ENCODE measurements at places on chromosomes 7 and 10. TPM values are rescaled to one million over a fixed set of nuclear protein-coding genes. Genes with fewer than 3 reads are reported as not detected.

The VGF gene
- total RNA-seq: 2.3 TPM

DNA sequence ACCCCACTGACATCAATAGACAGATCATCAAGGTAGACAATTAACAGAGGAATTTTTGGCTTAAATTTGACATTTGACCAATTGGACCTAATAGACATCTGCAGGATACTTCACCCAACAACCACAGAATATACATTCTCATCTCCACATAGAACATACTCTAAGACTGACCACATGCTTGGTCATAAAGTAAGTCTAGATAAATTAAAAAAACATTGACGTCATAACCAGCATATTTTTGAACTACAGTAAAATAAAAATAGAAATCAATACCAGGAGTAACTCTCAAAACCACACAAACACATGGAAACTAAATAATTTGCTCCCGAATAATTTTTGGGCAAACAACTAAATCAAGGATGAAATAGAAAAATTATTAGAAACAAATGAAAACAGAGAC lies 205.7 kb downstream of the REEP3 start:
- H3K27ac ChIP-seq: no peak overlapping the region
- no peak overlapping the region for H3K4me3 ChIP-seq
- no peaks in the 10 kb centered on the region for H3K36me3 ChIP-seq
- DNase-seq: no peak
- no peaks in the 10 kb centered on the region for H3K4me1 ChIP-seq

The GPR85 gene
- 0.30 TPM for total RNA-seq

GRCh38 chr7:24346129-24346528 lies 62.1 kb downstream of the NPY start:
- H3K27ac ChIP-seq: no peak overlapping the region
- no peaks in the 10 kb centered on the region for H3K36me3 ChIP-seq
- no peaks in the 10 kb centered on the region for H3K27me3 ChIP-seq
- no peaks in the 10 kb centered on the region for H3K4me1 ChIP-seq
- DNase-seq: no peak

- H3K27me3 ChIP-seq: 0 out of 2 replicates have a peak, but pooled peaks cover 2% of the 10 kb centered on the region
- no peak overlapping the region for H3K4me3 ChIP-seq
- DNase-seq: no peak
- no peaks in the 10 kb centered on the region for H3K4me1 ChIP-seq
- no peak overlapping the region for H3K27ac ChIP-seq
- H3K36me3 ChIP-seq: no peaks in the 10 kb centered on the region
Observed at GRCh38 chr10:27949528-27950241, 49.2 kb downstream of the ODAD2 start.
